ENCODE measurements at places on chromosomes 1 and 21.

- DNase-seq: peak; percentile 59
Observed at GRCh38 chr1:69055194-69055593, 512.5 kb upstream of the LRRC7 start.

- DNase-seq: no peak
Observed at GRCh38 chr1:75152092-75152491, 17.9 kb downstream of the LHX8 start.

DNA sequence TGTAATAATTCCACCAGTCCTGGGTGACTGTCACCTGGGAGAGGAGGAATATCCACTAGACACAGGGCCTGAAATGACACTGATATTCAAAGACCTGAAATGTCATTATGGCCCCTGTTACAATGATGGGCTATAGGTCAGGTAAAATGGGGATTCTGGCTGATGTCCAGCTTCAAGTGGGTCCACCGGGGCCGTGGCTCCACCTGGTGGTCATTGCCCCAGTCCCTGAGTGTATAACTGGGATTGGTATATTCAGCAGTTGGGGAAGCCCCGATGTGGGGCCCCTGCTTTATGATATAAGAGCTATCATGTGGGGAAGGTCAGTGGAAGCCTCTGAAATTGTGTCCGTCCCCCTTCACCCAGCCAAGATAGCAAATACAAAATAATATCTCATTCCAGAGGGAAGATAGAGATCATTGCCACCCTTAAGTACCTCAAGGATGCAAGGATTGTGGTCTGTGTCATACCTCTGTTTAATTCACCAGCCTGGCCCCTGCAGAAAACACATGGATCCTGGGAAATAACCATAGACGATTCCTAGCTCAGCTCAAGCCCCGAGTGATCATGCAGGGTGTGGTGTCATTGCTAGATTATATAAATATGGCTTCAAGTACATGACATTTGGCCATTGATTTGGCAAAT lies 19.4 kb downstream of the PLEKHO1 start:
- peak; percentile 88 for DNase-seq

DNA sequence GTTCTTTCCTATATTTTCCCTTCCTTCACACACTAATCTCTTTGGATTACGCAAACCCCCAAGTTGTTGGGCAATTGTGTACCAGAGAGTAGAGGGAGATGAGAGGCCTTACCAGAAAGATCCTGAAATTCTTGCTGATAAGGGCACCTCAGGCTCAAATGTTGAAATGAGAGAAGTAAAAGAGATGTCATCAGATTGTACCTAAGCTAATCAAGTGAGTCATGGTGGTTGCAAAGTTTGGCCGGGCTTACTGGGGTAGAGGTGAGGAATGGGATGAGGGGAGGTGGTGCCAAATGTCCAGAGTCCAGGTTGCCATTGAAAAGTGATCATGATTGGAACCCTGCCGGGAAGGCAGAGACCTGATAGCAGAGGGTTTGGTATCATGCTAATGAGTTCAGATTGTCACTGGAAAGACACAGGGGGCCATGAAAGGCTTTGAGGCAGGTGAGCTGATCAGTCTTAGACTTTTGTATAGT lies 43.1 kb downstream of the OPTC start:
- DNase-seq: peak; percentile 71

GRCh38 chr1:17167041-17167785 lies 37.7 kb upstream of the PADI1 start:
- no peak for DNase-seq

- DNase-seq: no peak
Observed at GRCh38 chr1:10834770-10835412, 38.4 kb upstream of the CASZ1 start.

DNA sequence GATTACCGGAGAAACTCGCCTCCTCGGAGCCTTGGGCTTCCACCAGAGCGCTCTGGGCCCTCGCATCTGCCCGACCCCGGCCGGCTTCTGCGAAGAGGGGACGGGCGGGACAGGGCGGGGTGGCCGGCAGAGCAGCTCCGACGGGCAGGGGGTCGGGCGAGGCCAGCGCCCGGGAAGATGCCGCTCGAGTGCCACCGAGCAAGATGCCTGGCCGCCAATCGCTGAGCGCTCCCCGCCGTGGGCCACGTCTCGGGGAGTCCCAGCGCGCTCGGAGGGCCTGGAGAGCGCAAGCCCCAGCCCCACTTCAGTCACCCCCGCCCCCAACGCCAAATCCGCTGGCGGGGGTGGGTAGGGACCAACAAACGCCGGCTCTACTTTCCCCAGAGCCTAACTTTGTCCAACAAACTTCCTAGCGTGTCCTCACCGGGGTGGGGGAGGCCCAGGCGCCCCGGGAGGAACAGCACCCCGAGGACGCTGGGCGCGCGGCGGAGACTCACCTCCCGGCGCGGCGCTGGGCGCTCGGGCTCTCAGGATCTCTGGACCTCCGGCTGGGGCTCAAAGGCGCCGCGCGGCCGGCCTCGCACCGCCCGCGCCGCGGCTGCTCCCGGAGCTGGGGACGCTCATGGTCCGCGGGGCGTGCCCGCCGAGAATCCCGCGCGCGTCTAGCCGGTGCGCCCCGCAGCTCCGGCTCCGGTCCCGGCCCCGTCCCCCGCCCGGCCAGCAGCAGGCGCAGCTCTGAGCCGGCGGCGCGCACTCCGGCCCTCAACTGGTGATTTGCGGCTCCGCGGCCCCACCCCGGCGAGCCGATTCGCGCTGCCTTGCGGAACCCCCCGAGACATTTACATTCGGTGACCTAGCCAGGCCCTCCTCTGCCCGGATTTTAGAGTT lies at the start of gene BCAR3:
Gene BCAR3, minus strand, starts transcription at position 737 of the 888 bp plus-strand sequence. CDS start 6,907 bp downstream, outside the sequence.
- no peak for DNase-seq

DNA sequence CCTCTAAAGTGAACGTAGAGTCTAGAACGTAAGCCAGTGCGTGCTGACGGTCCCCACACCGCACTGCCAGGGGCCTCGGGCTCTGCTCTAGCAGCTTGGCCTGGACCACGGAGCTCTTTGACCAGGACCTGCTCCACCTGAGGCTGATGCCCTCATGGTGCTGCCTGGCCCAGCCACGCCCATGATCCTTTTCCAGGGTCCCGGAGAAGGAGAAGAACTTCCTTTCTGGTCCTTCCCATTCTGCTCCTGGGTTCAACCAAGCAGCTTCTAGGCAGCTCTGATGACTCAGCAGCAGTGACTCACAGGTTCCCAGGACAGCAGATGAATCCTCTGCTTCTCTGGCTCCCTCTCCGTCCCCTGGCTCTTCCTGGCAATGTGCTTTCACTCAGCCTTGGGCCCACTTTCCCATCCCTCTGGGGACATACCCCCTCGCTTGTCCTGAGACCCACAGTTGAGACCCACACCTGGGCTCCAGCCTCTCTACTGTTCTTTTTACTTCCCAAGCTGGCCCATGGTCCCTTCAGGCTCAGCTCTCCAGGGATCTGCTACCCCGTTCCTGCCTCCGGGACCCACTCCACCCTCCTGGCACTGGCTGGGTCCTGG lies 246.3 kb upstream of the RAB4A start:
- DNase-seq: peak; percentile 57

DNA sequence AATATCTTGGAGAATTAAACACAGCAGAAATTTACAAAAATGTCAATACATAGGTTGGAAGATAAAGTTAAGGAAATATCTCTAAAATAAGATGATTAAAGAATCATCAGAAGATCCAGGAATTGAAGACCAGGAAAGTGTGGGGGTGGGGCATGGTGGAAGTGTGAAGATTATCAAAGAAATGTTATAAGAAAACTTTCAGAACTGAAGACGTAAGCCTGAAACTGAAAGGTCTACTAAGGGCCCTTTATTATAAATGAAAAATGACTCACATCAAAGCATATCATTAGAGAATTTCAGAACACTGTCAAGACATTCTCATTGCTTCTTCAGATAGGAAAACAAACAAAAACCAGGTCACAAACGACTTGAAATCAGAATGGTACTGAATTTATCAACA lies 92.4 kb upstream of the DPT start:
- DNase-seq: no peak

DNA sequence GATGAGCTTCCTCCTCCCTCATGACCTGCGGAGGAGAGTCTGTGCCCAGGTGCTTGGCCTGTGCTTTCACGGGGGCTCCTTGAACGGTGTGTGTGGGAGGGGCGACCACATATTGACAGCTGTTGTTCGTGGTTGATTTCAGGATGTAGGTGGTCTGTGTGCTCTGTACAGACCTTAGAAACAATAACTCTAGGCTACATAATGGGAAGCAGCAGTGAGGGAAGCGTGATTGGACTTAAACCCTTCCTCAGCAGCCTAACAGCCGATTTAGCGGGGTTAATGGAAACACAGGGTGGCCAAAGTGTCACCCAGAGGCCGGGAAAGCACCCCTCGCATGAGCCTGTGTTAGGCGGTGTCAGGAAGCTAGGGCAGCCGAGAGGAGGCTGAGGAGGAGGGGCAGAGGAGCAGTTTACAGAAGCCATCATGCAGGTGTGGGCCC lies 56.0 kb downstream of the TBCE start:
- DNase-seq: no peak

GRCh38 chr1:200675588-200675852 lies 5.8 kb upstream of the DDX59 start:
- DNase-seq: no peak

GRCh38 chr1:64296459-64296858 lies 93.0 kb downstream of the UBE2U start:
- no peak for DNase-seq

Data from OCI-M1 (cell line).